ENCODE measurements at places on chromosomes 12 and 14.

GRCh38 chr12:80187660-80188090 is 88.3 kb downstream of the OTOGL start:
- DNase-seq, result no peak

- DNase-seq, result no peak
Measured at GRCh38 chr12:41910578-41911320, 233.9 kb downstream of the GXYLT1 start.

- DNase-seq, result no peak
Measured at GRCh38 chr12:1564067-1564466, 30.3 kb downstream of the FBXL14 start.

DNA sequence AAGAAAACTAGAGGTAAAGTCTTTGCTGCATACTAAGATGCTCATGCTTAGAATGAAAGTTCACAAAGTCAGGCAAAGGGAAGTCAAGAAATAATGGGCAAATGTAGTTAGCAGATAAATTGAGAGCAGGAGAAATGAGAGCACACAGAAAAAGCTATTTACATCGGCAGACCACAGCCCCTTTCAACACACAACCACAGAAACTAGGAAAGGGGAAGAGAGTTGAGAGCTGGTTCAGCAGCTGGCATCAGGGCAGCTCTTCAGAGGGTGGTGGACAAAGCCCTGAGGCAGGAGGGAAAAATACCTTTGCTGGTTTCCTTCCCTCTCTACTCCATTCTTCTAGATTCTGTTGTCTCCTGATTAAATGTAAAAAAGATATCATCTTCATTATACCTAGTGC is 95.4 kb upstream of the ANO4 start:
- DNase-seq, result no peak

DNA sequence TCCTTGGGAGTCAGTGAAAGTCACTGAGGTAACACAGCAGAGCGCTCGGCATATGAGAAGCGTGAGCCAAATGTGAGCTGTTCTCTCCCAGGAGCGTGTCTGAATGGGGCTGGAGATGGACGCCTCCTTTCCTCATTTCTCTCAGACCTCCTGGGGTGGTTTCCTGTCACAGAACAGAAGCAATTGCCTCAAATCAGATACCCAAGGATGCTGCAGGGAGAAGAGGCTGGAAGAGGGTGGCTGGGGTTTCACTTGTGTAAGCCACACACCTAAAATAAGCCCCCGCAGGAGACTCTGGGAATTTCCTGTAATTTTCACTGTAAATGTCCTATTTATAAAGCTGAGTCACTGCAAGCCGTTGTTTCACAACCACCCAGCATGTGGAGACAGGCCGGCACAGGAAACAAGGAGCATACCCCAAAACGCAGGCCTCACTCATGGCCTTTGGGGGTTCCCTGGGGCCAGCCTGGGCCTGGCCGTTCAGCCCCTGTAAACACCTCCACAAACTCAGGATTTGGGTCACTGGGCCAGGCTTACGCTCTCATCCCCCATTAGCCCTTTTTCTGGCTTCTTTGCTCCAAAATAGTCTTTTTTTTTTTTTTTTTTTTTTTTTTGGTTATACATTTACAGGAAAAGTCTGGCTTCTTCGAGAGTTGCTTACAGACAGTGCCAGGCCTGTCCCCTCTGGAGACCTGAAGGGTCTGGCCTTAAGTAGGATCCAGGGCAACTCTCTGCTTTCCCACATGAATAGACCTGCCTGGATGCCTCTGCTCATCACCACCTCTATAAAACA is 55.3 kb downstream of the VCPKMT start:
- no peak for DNase-seq

DNA sequence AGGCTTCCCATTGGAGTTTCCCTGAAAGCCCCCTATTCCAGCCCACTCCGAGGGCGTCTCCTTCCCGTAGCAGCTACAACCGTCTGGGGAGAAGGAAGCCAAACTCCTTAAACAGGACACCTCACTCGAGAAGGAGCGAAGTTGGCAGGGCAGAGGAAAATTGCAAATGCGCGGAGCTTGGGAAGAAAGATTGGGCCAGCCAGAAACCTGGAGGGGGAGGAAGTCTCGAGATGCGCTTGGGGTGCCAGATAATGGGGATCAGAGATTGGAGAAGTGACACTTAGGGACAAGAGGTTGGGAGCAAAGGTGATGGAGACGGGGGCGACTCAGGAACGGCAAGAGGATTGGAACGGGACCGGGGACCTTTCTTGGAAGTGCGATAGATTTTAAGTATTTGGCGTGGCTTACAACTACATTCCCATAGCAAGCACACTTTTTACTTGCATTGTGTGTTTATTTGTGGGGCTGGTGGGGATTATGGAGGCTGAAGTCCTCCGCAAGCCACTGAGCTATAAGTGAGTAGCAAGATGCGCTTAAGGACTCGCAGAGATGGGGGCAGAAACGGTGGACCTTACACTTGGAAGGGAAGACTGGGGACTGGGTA is 926 bp downstream of the HRK start:
- DNase-seq, result no peak

DNA sequence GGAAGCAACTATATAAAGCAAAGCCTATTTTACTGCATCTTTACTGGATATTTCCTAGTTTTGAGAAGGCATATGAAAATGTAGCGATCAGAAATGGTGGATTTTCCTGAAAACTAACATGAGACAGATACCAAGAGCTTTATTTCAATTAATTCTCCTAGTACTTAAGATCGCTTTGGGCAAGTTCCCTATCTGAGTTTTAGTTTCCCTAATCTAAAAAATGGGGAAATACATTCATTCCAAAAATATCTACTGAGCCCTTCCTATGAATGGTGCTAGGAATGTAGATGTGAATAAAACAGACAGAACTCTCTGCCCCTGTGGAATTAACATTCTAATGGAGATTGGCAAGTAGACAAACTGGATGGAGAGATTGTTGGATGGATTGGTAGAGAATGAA is 8.4 kb downstream of the CATSPERB start:
- no peak for DNase-seq

DNA sequence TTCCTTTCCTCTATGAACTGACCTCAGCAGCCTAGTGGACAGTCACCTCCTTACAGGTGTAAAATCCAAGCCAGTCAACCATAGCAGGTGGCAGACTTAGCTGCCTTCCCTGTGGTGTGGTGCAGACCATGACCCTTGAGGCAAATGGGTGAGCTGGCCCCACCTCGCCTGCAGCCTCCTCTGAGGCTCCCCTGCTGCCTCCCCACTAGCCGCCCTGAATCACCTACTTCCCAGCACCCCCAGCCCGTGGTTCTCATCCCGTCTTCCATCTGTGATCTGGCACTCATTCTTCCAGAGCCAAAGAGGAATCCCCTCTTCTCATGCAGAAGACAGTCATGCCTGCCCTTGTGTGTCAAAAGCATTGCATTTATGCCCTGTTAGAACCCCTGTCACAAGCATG is 34.4 kb upstream of the TSPAN9 start:
- DNase-seq, result no peak

DNA sequence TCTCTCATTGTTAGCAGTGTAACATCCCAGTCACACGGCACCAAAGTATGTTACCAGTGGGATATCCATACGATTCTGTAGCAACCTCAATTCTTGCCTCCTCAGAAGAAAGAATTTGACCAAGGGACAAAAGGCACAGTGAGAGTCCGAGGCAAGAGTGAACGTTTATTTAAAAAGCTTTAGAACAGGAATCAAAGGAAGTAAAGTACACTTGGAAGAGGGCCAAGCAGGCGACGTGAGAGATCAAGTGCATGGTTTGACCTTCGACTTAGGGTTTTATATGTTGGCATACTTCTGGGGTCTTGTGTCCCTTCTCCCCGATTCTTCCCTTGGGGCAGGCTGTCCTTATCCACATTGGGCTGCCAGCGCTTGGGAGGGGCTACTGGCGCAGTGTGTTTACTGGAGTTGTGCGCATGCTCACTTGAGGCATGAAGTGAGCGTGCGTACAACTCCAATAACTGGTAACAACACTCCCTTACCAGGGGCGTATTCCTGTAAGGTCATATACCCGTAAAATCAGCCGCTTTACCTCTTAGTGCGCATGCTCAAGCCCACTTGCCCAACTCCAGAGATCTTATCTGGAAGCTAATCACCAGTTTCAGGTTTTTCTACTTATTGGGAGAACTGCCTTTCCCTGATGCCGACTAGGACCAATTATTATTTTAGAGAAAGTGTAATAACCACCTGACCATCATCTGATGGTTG is 71.7 kb downstream of the FAR2 start:
- DNase-seq, result no peak

GRCh38 chr14:70796551-70796950 is 12.8 kb downstream of the MAP3K9 start:
- no peak for DNase-seq

GRCh38 chr12:96077081-96077480 is 41.7 kb upstream of the LTA4H start:
- DNase-seq, result no peak

- DNase-seq, result no peak
Measured at GRCh38 chr12:6887460-6887859, 14.4 kb upstream of the SPSB2 start.

- no peak for DNase-seq
Measured at GRCh38 chr12:41365653-41366171, 177.6 kb downstream of the PDZRN4 start.

- DNase-seq, result no peak
Measured at GRCh38 chr12:123952037-123952436, 20.6 kb downstream of the CCDC92 start.

DNA sequence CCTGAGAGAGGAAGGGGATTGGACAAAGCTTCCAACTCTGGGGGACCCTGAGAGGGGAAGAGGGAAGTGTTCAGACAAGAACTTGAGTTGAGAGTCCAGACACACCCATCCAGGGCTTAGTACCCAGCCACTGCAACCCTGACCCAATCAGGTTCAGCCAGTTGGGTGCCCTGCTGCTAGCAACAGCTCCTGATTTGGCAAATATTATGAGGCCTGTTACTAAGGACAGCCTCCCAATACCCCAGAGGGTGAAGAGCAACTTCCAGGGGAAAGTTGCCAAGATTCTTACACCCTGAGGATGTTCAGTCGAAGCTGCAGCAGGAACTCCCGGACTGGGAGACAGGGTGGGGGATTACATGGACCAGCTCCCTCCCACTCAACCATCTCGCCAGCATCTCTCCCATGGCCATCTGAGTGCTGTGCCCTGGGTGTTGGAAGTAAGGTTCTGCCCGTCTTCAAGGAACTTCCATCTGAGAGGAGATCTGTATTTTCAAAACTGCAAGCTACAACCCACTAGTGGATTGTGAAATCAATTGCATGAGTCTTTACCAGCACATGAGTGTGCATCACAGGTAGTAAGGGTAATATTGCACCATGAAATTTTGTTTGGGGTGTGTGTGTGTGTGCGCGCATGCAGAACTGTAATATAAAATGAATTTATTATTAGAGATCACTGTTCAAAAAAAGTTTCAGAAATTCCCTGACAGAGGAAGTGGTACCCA is 11.5 kb upstream of the KRT78 start:
- no peak for DNase-seq

DNA sequence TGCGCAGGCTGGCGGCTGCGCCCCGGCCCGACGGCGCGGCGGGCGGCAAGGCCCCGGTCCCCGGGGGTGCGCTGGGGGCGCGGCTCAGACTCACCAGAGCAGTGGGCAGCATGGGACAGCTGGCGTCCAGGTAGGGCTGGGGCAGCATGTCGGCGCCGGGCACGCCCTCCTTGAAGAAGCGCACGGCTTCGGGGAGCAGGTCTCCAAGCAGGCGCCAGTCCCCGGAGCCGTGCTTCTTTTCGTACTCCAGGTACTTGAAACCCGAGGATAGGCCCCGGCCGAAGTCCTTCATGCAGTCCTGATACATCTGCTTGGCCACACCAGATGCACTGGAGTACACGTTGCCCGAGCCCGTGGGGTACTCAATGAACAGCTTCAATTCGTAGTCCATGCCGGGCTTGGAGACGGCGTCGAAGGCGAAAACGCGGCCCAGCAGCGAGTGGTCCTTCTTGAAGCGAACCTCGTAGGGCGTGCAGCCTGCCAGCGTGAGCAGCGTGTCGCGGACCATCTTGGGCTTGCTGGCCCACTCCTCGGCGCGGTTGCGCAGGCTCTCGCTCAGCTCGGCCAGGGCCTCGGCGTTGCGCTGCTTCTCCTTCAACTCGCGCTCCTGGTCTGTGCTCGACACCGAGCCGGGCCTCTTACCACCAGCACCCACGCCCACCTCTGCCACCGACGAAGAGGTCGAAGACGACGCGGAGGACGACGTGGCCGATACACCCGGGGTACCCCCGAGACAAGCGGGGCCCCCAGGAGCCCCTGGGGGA is 2.2 kb downstream of the IRF2BPL start:
- no peak for DNase-seq

- DNase-seq, result no peak
Measured at GRCh38 chr12:93226361-93226760, 151.4 kb upstream of the NUDT4 start.

- DNase-seq, result no peak
Measured at GRCh38 chr12:117114784-117115183, 15.6 kb upstream of the TESC start.

DNA sequence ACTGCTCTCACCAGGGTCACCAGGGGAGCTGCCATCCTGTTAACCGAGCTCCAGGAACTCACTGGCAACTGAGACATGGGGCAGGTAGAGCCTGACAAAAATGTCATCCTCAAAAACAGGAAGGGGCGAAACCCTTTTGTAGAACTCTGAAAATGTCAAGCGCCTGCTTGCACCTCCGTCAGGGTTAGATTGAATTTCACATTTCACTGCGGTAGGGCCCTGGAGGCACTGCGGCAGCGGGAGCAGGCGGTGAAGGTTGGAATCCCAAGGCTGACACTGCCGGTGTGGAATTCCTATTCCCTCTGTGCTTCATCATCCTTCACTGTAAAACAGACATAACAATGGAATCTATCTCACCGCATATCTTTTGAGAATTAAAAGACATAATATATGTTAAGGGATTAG is 142.8 kb upstream of the TMCC3 start:
- no peak for DNase-seq

DNA sequence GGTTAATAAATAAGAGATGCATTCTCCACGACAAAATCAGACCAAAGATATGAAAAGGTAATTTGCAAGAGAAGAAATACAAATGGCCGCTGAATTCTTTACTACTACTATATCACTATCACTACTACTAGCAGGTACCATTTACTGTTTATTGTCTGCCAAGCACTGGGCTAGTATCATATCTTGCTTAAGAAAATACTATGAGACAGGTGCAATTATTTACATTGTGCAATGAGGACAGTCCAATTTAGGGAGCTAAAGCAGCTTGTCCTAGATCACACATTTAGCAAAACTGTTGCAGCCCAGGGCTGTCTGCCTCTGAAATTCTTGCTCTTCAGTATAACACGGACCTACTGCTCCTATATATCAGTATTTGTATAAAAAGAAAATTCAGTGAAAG is 52.8 kb downstream of the CRADD start:
- DNase-seq, result no peak

GRCh38 chr12:54983536-54984101 is 943 bp downstream of the TESPA1 start:
- DNase-seq, result peak; percentile 32

- DNase-seq, result no peak
Measured at GRCh38 chr12:68263366-68263765, 10.0 kb upstream of the IL22 start.

- DNase-seq, result no peak
Measured at GRCh38 chr12:99704458-99704857, 56.9 kb downstream of the GARIN6 start.

DNA sequence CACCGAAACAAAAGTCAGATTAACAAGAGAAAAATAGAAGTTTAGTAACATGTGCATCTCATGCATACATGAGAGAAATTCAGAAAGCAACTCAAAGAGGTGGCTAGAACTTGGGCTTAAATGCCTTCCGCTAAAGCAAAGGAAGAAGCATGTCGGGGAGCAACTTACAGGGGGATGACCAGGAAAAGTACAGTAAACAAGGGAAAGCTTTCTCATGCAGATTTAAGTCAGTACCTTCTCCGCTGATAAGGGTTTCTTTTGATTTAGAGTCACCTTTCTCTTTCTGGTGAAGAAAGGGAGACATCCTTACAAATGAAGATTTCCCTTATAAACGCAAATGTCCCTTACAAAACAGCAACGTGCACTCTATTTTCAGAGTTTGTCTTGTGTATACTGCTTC is 6.0 kb upstream of the RNASE6 start:
- no peak for DNase-seq
